ELF-1 (cell line): ENCODE measurements at places on chromosomes 13 and 19.

DNA sequence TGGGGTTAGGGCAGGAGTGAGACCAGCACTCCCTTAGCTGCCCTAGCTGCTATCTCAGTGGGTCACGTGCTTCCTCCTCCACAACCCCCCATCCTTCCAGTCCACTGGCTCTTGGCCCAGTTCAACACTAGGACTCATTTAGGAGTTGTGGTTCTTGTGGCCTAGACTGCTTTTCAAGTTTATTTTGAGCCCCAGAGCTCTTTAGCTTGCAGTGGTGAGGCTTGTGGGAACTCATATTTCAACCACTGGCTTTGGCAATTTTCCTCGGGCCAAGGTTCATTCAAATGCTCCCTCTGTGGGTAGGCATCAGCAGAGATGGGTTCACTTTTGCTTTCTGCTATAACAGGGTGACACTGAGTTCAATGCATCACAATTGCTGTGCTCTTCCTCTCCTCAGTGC is 436.2 kb upstream of the SLITRK5 start:
- no peak for DNase-seq

GRCh38 chr13:97142452-97142851 is 79.7 kb upstream of the MBNL2 start:
- peak; percentile 53 for DNase-seq

GRCh38 chr13:112685896-112686295 is 3.9 kb upstream of the ATP11A start:
- DNase-seq: no peak

DNA sequence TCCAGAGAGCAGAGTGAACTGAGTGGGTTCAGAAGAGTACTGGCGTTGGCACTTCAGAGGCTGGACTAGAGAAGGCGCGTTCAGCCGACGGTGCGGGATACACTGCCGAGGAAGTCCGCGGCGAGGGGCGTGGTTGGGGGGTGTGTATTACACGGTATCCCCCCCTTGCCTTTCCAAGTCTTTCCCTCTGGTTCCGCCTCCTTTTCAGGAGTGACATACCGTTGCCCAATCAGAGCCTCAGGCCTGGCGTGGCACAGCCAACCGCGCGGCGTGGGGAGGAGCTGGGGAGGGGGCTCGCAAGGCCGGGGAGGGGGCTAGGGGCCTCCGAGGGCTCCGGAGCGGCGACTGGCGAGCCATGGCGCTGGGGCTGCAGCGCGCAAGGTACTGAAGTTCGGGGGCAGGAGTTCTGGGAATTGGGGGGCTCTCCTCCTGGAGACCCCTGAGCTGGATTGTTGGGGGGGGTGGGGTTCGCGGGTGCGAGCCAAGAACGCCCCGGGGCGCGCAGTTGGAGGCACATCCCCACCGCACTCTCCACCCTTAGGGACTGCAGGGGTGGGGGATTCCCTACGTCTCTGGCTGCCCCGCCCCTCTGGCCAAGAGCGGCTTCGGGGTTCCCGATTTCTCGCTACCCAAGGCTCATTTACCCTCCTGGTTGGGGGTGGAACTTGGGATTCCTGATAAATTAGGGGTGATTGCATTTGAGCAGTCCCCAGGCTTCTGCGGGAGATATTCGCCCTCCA is at the start of gene HIF3A:
Gene HIF3A (plus strand): TSS at position 321 of the 740 bp plus-strand sequence. CDS start 35 bp downstream, at position 356.
- DNase-seq: peak; percentile 93

- DNase-seq: no peak
Observed at GRCh38 chr19:42285988-42286348, 16.0 kb upstream of the PRR19 start.

- DNase-seq: no peak
Observed at GRCh38 chr13:60066226-60066625, 97.5 kb downstream of the DIAPH3 start.

DNA sequence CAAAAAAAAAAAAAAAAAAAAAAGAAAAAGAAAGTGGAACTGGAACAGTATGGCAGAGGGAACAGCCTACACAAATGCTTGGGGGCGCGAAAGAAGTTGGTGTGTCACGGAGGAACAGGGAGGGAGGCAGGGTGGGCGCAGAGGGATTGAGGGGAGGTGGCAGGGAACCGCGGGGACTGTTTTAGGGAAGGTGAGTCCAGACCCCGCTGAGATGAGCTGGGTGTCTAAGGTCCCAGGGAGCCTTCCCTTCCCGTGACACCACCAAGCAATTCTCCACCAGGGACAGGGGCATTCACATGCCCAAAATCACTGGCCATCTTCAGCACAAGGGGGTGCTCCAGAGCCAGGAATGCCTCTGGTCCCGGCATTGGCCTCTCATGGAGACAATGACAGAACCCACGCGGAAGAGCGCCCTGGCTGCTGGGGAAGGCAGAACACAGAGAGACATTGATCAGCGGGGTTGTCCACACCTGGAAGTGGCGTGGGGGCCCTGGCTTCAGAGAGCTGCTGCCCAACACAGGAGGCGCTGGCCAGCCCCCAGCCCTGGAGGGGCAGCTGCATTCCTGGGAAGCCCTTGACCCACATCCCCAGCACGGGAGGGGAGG is 6.9 kb downstream of the PEAK3 start:
- DNase-seq: peak; percentile 84

DNA sequence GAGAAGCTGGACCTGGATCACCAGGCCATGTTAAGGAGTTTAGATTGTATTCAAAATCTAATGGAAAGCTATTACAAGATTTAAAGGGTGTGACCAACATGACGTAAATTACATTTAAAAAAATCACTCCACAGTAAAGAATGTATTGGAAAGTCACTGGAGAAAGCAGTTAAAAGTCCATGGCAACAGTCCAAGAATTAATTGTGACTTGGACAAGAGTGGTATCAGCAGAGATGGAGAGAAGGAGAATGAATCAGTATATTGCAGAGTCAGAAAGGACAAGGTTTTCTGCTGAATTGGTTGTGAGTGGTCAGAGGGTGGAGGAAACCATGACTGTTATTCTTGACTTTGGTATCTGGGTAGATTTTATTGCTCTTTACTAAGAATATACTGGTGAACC is 535.1 kb upstream of the SLITRK1 start:
- DNase-seq: no peak
